ENCODE measurements at places on chromosomes 13 and 19.
A peak's percentile ranks its signal among the peaks of the same experiment; 100 is the strongest.

GRCh38 chr19:45558399-45558878, 26.2 kb downstream of the OPA3 start:
- peak; percentile 59 for DNase-seq

GRCh38 chr19:54558339-54558738, 15.3 kb upstream of the LILRA2 start:
- DNase-seq: no peak

GRCh38 chr13:95463531-95463930, 89.0 kb upstream of the CLDN10 start:
- peak; percentile 41 for DNase-seq

- no peak for DNase-seq
These were observed 44.4 kb downstream of the FAM124A start for GRCh38 chr13:51266642-51267041.

DNA sequence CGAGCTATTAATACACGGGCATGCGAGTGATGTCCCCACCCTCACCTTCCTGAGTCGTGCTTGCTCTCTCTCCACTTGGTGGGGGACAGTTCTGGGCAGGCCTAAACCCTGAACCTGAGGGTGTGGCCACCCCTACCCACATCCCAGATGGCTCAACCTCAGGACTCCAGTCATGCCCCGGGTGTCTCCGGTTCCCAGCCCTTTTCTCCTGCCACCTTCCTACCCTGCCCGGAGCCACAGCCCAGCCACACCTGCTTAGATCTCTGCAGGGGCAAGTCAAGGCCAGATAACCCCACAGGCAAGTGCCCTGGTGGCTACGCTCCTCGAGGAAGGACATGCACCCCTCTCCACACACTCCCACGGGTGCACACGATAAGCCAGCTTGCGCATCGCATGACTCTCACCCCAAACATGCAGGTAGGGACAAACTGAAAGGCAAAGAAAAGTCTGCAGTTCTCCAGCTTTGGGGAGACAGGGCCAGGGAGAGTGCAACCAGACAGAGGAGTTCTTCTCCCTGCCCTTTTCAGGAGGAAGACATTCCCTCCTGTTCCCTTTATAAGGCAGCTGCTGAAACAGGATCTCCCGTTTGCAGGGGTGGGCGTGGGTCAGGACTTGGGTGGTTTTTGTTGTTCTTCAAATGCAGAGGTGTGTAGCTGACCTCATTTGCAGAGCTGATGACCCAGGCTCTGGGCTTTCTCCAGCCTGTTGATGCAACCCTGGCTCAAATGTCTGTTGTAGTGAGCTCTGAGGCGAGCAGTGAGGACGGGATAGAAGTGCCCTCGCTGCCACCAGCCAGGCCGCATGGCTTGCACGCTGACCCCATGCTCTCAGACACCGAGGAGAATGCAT, 88.6 kb downstream of the DPF1 start:
- no peak for DNase-seq

DNA sequence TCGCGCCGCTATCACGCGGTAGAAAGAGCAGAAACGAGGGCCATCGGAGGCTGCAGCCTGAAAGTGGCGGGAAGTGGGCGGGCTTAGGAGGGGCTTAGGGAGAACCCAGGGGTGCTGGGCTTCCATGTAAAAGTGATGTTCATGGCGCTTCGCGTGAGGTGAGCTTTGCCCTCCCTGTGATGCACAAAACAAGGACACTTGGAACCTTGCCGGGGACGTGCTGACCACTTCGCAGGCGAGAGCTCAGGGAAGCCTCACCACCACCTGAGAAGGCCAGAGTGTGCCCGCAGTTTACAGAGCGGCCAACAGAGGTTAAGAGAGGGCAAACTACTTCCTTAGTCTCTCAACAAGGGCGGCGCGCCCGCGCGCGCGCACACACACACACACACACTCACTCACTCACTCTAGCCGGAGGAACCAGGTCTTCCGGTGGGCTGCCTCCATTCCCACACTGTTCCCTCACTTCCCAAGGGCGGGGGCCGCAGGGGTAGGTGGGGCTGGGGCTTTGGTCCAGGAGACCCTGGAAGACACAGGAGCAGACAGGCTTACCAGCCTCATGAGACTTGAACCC, 651 bp downstream of the GAPDHS start:
- peak; percentile 43 for DNase-seq

DNA sequence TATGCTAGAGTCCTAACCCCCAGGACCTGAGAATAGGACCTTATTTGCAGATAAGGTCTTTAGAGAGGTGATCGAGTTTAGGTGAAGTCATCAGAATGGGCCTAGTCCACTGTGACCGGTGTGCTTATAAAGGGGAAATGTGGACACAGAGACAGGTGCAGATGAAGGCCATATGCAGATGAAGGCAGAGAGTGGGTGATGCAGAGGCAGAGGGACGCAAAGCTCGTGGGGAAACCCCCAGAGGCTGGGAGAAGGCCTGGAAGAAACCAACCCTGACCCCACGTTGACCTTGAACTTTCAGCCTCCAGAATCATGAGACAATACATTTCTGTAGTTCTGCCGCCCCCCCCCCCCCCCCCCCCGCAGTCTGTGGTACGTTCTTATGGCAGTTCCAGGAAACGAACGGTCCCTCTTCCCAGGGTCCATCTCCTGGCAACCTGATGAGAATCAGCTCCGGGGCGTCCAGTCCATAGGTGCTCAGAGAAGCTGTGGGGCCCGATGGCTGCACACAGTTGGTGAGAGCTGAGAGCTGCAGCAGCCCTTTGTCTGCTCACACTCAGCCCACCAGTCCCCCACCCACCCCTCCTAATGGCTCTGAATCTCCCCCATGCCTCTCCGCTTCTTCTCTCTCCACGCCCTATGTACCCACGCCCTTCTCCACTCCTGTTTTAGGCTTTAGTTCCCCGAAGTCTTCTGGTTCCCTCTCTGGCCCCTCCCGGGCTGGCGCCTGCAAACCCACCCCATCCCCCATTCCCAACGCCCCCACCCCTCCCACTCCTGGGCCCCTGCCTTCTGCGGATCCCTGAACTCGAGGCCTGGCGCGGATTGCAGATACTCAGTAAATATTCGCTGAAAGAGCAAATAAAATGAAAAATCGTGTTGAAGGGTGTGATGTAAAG, 218.3 kb upstream of the MAB21L1 start:
- no peak for DNase-seq

- DNase-seq: no peak
These were observed 11.5 kb downstream of the PLPPR3 start for GRCh38 chr19:810077-810855.

GRCh38 chr13:106418556-106418955, 116.9 kb downstream of the EFNB2 start:
- no peak for DNase-seq

GRCh38 chr13:42524487-42525034, 49.4 kb upstream of the TNFSF11 start:
- peak; percentile 34 for DNase-seq

GRCh38 chr19:58572818-58573657, at the start of gene MZF1:
TSS of gene MZF1 (minus strand) at chr19:58573335. CDS start at chr19:58571389, 1,946 bp downstream.
- DNase-seq: peak; percentile 100

GRCh38 chr19:4302243-4302640, at the start of gene TMIGD2:
TSS of gene TMIGD2 (minus strand) at chr19:4302389. CDS start at chr19:4302385, 4 bp downstream.
- no peak for DNase-seq

GRCh38 chr19:43505941-43506340, 1.4 kb upstream of the PHLDB3 start:
- no peak for DNase-seq

- no peak for DNase-seq
These were observed 25.1 kb downstream of the ARHGEF18 start for GRCh38 chr19:7373862-7374261.

DNA sequence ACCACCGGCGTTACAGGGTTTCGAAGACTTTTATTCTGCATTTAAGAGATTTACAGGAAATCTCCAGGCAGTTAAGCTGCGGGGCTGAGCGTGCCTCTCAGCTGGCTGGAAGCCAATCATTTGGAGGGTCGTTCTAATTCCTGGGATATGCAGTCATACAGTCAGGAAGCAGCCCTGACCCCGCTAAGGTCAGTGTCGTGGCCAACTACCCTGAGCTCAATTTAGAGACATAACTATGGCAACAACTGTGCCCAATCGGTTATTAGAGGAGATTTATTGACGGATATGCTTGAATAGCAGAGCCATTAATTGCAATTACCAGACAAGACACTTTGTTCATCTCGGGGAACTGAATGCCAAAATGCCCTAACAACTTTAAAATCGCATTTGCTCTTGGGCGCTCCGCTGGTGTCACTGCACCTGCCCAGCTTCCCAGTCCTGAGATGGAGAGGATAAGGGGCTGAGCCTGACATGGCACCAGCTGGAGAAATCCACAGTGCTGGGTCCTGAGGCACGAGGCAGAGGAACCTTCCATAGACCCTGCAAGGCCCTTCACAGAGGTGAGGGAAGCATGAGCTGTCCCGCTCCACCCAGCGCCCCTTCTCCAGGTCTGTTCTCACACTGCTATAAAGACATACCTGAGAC, 15.1 kb upstream of the ZNF507 start:
- DNase-seq: no peak

DNA sequence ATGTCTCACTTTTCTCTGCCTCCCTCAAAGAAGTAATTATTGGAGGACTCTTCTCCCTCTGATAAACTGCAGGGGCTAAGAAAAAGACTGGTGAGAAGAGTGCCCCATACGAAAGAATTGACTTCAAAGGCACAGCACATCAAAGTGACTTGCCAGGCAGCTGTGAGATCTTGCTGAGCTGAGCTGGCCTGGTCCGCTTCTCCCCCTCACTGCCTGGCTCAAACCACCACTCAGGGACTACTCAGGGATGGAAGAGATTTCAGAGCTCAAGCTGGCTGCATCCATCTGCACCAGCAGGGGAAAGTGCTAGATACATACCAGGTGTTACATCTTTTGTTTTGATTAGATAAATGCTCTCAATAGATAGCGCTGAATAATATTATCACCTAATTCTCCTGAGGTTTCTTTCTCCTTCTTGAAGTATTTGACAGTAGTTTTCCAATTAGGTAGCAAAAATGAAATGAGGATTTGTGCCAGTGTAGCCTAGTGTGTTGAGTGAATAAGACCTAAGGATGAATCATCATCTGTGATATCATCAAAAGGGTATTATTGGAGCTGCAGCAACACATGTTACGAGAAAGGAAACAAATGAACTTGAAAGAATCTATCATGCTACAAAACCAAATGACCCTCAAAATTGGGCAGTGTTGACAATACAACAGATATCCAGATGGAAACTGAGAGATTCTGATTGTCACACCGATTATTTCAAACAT, 379.8 kb downstream of the TBC1D4 start:
- DNase-seq: no peak

- DNase-seq: peak; percentile 49
These were observed 22.8 kb upstream of the CEACAM20 start for GRCh38 chr19:44552324-44552723.

DNA sequence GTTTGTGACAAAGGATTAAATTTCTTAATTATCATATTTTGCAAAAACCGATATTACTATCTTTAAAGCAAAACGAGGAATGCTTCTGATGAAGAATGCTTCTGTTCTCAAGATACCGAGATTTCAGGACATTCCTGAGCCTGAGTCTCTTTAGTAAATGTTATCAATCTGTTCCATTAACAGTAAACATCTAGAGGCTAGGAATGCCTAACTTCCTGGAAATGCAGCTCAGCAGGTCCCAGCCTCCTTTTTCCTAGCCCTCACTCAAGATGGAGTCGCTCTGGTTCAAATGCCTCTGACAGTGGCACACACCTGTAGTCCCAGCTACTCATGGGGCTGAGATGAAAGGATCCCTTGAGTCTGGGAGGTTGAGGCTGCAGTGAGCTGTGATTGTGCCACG, 2.4 kb upstream of the IFNL4 start:
- no peak for DNase-seq

DNA sequence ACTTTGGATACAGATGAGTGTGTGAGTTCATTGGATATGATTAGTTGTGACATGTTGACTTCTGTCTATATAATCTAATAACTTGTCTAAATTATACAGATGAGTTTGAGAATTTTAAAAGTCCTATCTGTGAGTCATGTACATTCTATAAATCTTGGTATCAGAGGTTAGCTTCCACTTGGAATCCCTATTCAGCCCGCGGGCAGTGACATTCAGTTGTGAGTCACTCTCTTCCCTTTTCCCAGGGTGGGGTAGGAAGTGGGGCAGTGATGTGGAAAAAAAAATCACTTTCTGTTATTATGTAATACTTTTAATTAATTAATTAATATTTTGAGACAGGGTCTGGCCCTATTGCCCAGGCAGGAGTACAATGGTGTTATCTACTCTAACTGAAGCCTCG, 33.0 kb upstream of the ZNF808 start:
- no peak for DNase-seq

GRCh38 chr13:112725346-112726015, 35.6 kb downstream of the ATP11A start:
- no peak for DNase-seq

GRCh38 chr19:43286096-43286495, 16.8 kb upstream of the PSG9 start:
- no peak for DNase-seq

- no peak for DNase-seq
These were observed 2.1 kb upstream of the CEACAM19 start for GRCh38 chr19:44668985-44669764.

DNA sequence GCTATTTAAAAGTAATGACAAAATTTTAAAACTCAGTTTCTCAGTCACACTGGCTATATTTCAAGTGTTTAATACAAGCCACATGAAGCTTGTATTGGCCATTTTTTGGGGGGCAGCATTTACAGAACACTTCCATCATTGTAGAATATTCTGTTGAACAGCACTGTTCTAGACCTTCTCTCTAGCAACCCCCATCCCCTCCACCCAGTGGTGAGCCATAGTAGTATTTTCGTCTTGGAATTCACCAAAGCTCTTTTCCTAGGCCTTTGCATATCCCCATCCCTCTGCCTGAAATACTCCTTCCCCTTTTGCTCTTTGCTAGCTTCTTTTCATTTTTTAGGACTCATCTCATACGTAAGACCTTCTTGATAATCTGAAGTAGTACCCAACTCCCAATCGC, 99.5 kb downstream of the ZC3H13 start:
- no peak for DNase-seq

DNA sequence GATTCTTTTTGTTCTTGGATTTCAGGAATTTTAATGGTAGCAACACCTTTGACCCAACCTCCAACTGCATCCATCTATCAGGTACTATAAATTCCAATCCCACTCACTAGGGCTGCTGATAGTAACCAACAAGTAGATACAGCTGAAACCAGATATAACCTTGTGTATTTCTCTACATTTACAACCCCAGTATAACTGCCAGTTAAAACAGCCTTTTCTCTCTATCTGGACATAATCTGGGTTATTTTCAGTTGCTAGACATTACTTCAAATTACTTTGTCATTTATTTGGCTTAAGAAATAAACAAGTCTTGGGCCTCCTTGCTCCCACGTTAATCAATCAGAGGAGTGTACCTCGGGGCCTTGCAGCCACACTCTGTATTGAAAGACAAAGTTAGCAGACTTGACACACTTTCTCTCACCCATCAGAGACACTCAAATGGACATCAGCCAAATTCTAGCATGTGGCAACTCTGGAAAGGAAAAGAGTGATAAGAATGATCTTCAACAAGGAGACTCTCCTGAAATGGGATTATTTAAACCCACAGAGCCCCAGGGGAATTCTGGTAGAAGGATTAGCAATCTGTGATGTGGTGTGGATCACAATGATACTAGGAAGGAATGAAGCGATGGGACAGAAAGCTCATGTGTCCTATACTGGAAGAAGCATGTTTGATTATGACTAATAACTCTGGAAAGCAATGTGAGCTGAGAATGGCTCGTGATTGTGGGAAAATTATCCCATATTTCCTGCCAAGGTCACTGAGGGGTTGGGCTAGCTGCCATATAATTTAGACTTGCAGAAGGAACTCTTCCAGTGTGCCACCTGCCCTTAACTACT, 157.5 kb downstream of the FLT1 start:
- no peak for DNase-seq

GRCh38 chr13:44792096-44792495, 197.2 kb downstream of the NUFIP1 start:
- peak; percentile 68 for DNase-seq

- DNase-seq: no peak
These were observed 21.3 kb upstream of the ZNF599 start for GRCh38 chr19:34794066-34794960.
